GM23338 (cell line): ENCODE measurements at places on chromosomes 7 and 10. TPM values are rescaled to one million over a fixed set of nuclear protein-coding genes. Genes with fewer than 3 reads are reported as not detected.

Gene CARD11
- total RNA-seq, result 29.0 and 32.9 TPM in 2 replicates

GRCh38 chr7:67901808-67902480 lies 905.3 kb downstream of the TYW1 start:
- no peaks in the 10 kb centered on the region for H3K4me1 ChIP-seq
- no peak overlapping the region for H3K4me3 ChIP-seq
- DNase-seq, result no peak

Gene TRPV6
- total RNA-seq, result 0.43 and 0.80 TPM in 2 replicates

DNA sequence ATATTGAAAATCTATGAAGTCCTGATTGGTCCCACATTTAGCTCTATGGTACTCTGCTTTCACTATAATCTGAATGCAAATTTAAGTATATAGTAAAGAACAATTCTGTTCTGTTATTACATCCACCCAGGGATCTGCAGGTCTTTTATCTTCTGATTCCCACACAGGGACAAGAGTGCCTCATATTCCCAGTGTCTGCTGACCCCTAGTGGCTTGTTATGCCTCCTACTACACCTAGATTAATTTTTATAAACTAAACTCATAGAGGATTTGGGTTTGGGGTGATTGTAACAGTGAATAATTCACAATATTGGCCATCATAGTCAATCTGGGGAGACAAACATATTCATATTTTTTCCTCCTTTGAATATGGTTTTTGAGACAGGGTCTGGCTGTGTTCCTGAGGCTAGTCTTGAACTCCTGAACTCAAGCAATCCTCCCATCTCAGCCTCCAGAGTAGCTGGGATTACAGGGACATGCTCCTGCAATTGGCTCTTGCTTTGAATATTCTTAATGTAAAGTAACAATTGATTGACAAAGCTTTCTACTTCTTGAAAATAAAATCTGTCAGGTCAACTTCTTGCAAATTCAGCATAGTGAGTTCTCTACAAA lies 282.1 kb downstream of the KCND2 start:
- peak; percentile 84 for DNase-seq
- no peak overlapping the region for H3K4me3 ChIP-seq
- H3K27ac ChIP-seq, result no peak overlapping the region
- no peaks in the 10 kb centered on the region for H3K27me3 ChIP-seq
- peaks cover 41% of the 10 kb centered on the region for H3K4me1 ChIP-seq

DNA sequence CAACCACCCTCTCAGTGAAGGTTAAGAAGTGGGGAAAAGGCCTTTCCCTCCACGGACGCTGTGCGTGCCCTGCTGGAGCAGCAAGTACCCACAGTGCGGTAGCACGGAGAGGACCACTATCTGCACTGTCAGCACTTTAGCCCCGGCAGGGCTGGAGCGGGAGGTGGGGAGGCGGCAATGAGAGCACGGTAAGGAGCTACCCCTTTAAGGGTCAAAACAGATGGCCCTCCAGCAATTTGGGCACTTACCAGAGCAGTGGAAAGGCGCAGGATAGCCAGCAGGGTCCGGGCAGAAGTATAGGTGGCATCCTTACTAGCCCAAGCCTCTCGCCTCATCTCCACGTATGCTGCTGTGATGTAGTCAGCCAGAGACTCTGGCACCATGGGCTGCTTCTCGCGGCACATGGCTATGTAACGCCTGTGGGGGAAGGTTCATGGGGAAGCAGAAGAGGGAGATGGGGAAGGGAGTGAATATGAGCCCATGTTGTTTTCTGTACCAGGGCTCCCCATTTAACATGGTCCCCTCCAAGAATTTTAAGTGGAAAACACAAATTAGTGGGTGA lies 5.2 kb downstream of the COPS6 start:
- no peaks in the 10 kb centered on the region for H3K27me3 ChIP-seq
- H3K4me1 ChIP-seq, result peaks cover 6% of the 10 kb centered on the region
- no peak for DNase-seq
- H3K27ac ChIP-seq, result peak overlapping the region; percentile 40

GRCh38 chr7:33326485-33326848 lies 197.1 kb downstream of the BBS9 start:
- H3K4me1 ChIP-seq, result no peaks in the 10 kb centered on the region
- H3K27ac ChIP-seq, result no peak overlapping the region
- no peak overlapping the region for H3K4me3 ChIP-seq
- H3K27me3 ChIP-seq, result no peaks in the 10 kb centered on the region

Gene LIPJ
- total RNA-seq, result 0.04 and 0.14 TPM in 2 replicates

Gene ETV1
- total RNA-seq, result 53.5 and 61.9 TPM in 2 replicates
